Placental pericyte (primary cell): ENCODE measurements at places on chromosomes 12 and 14. TPM values are rescaled to one million over a fixed set of nuclear protein-coding genes. Genes with fewer than 3 reads are reported as not detected.

BDKRB1 gene
- 46.7 and 47.5 TPM in 2 replicates for total RNA-seq

CFAP54 gene
- 2.2 and 4.6 TPM in 2 replicates for total RNA-seq

INHBC gene
- total RNA-seq = not detected in 2 replicates

DPF3 gene
- 5.7 and 19.9 TPM in 2 replicates for total RNA-seq

LRRK2 gene
- total RNA-seq = 1.1 and 2.6 TPM in 2 replicates

IL31 gene
- total RNA-seq = not detected in 2 replicates

KLRC1 gene
- not detected in 2 replicates for total RNA-seq

M6PR gene
- total RNA-seq = 141 and 243 TPM in 2 replicates

TMED8 gene
- total RNA-seq = 6.6 and 16.2 TPM in 2 replicates

TTC8 gene
- total RNA-seq = 17.7 and 21.0 TPM in 2 replicates

ITPR2 gene
- 28.8 and 36.3 TPM in 2 replicates for total RNA-seq

DBX2 gene
- not detected in 2 replicates for total RNA-seq

PKP2 gene
- total RNA-seq = 3.7 and 39.6 TPM in 2 replicates

TAS2R13 gene
- 1.8 and 3.1 TPM in 2 replicates for total RNA-seq

BIN2 gene
- not detected in 2 replicates for total RNA-seq

HOXC5 gene
- total RNA-seq = 0.66 and 1.9 TPM in 2 replicates

CDKN3 gene
- 3.9 and 35.1 TPM in 2 replicates for total RNA-seq

CCDC196 gene
- total RNA-seq = not detected in 2 replicates

SSTR1 gene
- total RNA-seq = 10.3 and 11.0 TPM in 2 replicates

LRTM2 gene
- total RNA-seq = not detected in 2 replicates

REC8 gene
- 4.6 and 5.2 TPM in 2 replicates for total RNA-seq

FBXO34 gene
- 19.5 and 22.6 TPM in 2 replicates for total RNA-seq

FANCM gene
- total RNA-seq = 2.2 and 17.6 TPM in 2 replicates

IL26 gene
- not detected in 2 replicates for total RNA-seq

SLC10A1 gene
- total RNA-seq = not detected in 2 replicates

PTPN6 gene
- 0.22 TPM in 1 of 2 replicates, not detected in the other for total RNA-seq

GRIP1 gene
- 0.14 and 0.44 TPM in 2 replicates for total RNA-seq

SIX1 gene
- total RNA-seq = 0.57 TPM in 1 of 2 replicates, not detected in the other

SCAF11 gene
- 85.1 and 108 TPM in 2 replicates for total RNA-seq

BLTP3B gene
- 30.2 and 46.5 TPM in 2 replicates for total RNA-seq

TPH2 gene
- not detected in 2 replicates for total RNA-seq

GPR132 gene
- total RNA-seq = under 0.01 TPM in 1 of 2 replicates, not detected in the other

B4GALNT3 gene
- total RNA-seq = 0.88 TPM in 1 of 2 replicates, not detected in the other

SUPT16H gene
- total RNA-seq = 57.3 and 95.8 TPM in 2 replicates

NINJ2 gene
- total RNA-seq = 0.22 and 0.57 TPM in 2 replicates

ALDH2 gene
- total RNA-seq = 17.8 and 98.5 TPM in 2 replicates

DYRK2 gene
- 17.5 and 35.6 TPM in 2 replicates for total RNA-seq

TAS2R20 gene
- total RNA-seq = 3.3 and 6.4 TPM in 2 replicates

TSPAN8 gene
- total RNA-seq = not detected in 2 replicates

GPRC5D gene
- not detected in 2 replicates for total RNA-seq

HOXC10 gene
- total RNA-seq = 3.1 and 5.2 TPM in 2 replicates

NTS gene
- total RNA-seq = not detected in 2 replicates

KRT3 gene
- total RNA-seq = not detected in 2 replicates

CMKLR1 gene
- 1.1 and 7.4 TPM in 2 replicates for total RNA-seq

CPNE6 gene
- total RNA-seq = under 0.01 TPM in 1 of 2 replicates, not detected in the other

KRT80 gene
- total RNA-seq = 0.22 and 1.4 TPM in 2 replicates

KRT5 gene
- 1.7 TPM in 1 of 2 replicates, not detected in the other for total RNA-seq

TTC9 gene
- under 0.01 TPM in 1 of 2 replicates, not detected in the other for total RNA-seq

PYGL gene
- total RNA-seq = 34.8 and 41.8 TPM in 2 replicates

L2HGDH gene
- 1.8 and 4.4 TPM in 2 replicates for total RNA-seq

RTL1 gene
- total RNA-seq = not detected in 2 replicates

ARHGDIB gene
- 3.5 and 46.7 TPM in 2 replicates for total RNA-seq

FIGNL2 gene
- 0.22 and 0.29 TPM in 2 replicates for total RNA-seq

LRRC10 gene
- total RNA-seq = not detected in 2 replicates

ZNF268 gene
- 22.3 and 27.5 TPM in 2 replicates for total RNA-seq

RAD51B gene
- total RNA-seq = 22.8 and 38.1 TPM in 2 replicates

TBC1D30 gene
- under 0.01 and 0.29 TPM in 2 replicates for total RNA-seq

ACTR6 gene
- total RNA-seq = 13.3 and 20.3 TPM in 2 replicates

TAS2R10 gene
- 0.44 and 1.9 TPM in 2 replicates for total RNA-seq
